ENCODE measurements at places on chromosomes 5 and 9.
A peak's percentile ranks its signal among the peaks of the same experiment; 100 is the strongest.

DNA sequence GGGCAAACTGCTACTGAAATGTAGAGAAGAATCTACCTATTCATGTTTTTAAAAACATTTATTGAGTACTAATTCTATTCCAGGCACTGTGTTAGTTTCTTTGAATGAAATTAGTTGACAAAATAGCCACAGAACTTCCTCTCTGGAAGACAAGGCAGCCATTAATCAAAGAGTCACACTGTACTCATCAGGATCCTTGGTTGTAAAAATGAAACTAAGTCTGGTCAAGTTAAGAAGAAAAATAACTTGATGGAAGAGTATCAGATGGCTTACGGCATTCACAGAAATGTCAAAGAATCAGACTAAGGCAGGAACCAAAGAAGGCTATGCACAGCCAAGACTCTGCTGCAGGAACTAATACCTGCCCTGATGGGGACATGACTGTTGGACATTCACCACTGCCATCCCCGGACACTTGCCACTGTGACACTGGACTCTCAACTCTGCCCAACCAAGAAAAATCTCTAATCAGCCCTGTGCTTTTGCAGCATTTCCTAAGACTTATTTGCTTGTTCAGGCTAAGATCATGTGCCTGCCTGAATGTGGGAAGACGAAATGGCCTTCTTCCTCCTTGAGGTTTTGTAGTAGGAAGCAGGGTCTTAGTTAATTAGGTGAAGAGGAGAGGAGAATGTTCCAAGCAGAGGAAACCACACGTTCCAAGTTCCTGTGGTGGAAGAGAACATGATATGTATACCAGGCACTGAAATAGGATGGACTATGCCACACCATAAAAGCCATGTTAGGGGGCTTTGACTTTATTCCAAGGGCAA lies 23.3 kb upstream of the NDUFB6 start:
- no peak for DNase-seq

GRCh38 chr9:113844466-113844865 lies 31.6 kb upstream of the ZNF618 start:
- no peak for DNase-seq

DNA sequence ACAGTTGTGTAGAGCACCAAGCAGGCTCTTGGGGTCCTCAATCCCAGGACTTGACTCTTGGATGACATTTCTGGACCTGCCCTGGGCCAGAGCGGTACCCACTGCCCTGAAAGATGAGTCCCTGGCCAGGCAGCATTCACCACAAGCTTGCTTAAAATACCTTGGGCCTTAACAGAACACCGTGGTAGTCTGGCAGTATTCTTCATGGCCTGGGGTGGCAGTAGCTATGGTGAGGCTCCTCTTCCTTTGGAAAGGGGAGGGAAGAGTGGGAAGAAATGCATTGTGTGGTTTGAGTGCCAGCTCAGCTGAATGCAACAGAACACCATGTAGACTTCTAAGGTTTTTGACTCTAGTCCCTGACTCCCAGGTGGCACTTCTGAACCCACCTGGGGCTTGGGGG lies 29.4 kb upstream of the IRGM start:
- no peak for DNase-seq

DNA sequence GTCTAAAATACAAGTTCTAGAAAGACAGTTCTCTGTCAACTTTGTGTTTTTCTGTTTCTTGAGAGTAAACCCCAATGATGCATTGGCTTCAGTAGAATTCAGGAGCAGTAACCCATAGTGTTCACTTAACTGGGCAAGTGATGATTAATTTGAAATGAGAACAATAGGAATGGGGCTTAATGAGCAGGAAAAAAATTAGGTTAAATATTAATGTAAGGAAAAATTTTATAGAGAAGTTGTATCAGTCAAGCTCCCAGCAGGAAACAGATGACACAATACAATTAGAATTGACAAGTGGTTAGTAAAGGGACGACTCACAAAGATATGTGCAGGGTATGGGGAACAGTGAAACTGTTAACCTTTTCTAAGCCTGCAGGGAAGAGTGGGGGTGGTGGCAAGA lies 38.2 kb downstream of the ENTREP1 start:
- DNase-seq, result no peak

DNA sequence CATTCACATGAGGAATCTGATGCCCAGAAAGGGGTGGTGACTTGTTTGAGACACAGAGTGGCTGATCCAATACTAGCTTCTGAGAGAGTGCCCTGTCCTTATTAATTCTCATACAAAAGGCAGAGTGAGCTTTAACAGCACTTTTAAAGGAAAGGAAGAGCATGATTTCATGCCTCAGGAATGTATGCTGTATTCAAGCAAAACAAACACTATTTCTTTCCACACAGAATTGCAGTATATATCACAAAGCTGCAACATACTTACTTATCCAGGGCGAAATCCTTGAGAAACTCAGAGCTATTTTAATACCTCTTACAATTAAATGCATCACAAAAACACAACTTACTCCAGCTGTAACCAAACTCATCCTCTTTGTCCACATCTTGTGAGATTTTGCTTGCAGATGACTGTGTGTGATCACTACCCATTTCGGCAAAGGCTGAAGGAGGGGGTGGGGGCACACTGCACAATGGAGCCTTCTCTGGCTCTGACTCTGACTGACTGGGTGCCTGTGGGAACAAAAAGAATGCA lies 139.8 kb downstream of the MPDZ start:
- no peak for DNase-seq

GRCh38 chr9:35615981-35616680 lies 2.1 kb downstream of the CD72 start:
- no peak for DNase-seq

DNA sequence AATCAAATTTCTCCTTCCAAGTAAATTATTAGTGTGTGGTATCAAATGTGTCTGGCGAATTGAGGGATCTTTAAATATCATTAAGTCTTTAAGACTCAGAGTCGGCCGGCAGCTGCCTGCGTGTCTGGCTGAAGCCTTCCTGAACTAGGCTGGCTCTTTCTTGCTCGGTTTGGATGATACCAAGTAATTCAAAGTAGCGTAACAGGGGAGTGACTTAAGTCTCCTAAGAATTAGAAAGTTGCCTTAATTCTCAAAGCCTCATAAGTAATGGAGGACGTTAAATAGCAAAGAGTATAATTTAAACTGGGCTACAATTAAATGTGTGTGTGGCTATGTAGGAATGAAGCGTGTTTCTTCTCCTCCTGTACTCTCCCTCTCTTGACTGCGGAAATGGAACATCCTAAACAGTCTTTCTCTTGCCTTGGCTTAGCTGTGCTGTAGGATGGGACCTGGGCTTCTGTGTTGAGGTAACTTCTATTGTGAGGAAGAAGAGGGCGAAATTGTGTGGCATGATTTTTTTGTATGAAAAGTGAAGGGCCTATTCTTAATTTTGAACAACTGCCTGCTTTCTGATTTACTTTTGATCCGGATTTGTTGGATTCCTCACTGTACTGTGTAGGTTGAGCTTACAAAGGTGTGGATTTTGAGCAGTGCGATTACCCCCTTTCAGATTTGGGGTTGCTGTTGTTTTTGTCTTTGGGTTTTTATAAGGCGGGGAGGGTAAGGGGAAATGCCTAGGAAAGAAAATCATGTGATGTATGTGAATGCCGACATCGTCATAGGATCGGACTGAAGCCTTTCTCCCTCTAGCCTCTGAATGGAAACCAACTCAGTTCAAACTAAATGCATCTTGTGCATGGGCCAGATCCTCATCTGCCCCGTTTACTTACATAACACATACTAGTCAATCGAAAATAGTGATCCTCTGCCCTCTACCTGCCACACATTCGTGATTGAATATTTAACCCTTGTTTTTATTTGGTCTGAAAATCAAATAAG lies 29.9 kb downstream of the CPEB4 start:
- DNase-seq, result peak; percentile 72

- DNase-seq, result no peak
These were observed 74.6 kb downstream of the RGS3 start for GRCh38 chr9:113538131-113538530.

DNA sequence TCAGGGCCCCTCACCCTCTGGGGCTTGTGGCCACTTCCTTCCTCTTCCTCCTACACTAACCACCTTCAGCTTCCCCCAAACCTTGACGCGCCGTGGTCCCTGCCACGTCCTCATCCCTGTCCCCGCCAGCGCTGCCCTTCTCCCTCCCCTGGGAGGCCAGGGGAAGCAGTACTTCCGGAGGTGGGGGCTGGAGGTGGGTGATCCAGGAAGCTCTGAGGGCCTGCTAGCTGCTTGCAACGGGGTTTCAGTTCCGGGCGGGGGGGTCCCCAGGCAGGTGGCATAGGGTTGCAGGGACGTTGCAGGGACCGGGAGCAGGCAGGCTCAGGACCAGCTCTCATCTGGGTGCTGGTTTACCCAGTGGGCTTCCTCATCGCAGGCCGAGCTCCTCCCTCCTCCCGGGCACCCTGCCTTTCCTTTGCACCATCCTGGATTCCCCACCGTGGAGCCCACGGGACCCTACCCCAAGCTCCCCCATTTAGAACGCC lies 70.0 kb downstream of the RXRA start:
- no peak for DNase-seq

DNA sequence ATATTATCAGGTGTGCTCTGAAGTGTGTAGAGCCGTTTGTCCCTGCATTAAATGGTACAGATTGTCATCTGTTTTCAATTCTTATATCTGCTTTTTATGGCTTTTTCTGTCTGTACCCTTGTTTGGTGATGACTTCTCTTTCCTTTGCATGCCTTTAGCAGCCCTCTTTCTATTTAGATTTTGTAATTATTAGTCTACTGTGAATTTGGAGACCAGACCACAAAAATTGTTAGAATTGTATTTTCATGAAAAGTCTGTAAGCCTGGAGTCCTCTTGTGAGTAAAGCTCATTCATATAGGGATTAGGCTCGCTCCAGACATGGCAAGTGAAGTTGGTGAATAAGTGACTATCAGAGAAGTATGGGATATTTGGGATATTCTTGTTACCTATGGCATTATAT lies 41.7 kb downstream of the NFX1 start:
- no peak for DNase-seq

DNA sequence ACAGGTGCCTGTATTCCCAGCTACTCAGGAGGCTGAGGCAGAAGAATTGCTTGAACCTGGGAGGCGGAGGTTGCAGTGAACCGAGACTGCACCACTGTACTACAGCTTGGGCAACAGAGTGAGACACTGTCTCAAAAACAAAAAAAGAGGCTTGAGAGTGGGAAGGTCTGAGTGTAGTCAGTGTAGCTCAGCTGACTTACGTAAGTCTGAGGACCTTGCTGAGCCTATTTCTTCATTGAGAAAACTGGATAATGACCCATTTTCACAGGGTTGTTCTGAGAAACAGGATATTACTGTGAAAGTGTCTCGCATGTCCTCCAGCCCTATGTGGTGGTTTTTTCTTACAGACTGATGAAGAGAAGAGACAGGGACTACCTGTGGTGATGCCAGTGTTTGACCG lies 66.7 kb downstream of the WDR41 start:
- no peak for DNase-seq

All from AG09319 (cell line).